ENCODE measurements at places on chromosomes 12 and 14.

- no peak for DNase-seq
Measured at GRCh38 chr12:111368291-111368787, 556 bp downstream of the PHETA1 start.

DNA sequence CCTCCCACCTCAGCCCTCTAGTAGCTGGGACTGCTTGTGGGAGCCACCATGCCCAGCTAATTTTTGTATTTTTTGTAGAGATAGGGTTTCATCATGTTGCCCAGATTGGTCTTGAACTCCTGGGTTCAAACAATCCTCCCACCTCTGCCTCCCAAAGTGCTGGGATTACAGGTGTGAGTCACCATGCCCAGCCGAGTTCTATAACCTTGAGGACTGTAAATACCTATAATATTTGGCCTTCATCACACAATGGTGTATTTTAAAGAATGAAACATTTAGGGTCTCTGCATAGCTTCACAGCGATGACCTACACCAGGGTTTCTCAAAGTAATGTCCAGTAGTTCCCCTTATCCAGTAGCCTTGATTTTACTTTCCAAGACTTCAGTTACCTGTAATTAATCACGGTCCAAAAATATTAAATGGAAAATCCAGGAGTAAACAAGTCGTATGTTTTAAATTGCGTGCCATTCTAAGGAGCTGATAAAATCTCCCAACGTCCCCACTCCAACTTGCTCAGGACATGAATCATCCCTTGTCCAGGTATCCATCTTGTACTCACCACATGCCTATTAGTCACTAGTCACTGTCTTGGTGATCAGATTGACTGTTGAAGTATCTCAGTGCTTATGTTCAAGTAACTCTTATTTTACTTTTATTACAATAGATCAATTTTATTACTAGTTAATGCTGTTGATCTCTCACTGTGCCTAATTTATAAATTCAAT, 368.2 kb downstream of the BTG1 start:
- DNase-seq, result no peak

GRCh38 chr14:75141967-75142366, 15.1 kb upstream of the NEK9 start:
- no peak for DNase-seq

GRCh38 chr12:42299392-42300308, 26.2 kb downstream of the ZCRB1 start:
- DNase-seq, result no peak

DNA sequence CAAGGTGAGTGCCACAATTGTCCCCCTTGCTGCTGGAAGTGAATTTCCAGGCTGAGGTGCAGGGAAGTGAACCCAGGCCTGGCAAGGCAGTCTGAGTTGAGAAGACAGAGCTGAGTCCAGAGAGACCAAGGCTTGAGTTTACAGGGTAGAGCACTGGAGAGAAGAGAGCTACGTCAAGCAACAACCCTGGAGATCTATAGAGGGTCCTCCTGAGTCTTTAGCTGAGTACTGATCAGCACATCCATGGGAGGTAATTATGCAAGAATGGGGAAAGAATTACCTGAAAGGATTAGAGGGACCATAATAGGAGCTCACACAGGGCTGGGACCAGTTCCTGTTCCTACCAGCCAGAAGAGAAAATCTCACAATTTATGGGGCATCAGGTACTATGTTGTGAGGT, 190.7 kb downstream of the NEDD1 start:
- DNase-seq, result no peak

DNA sequence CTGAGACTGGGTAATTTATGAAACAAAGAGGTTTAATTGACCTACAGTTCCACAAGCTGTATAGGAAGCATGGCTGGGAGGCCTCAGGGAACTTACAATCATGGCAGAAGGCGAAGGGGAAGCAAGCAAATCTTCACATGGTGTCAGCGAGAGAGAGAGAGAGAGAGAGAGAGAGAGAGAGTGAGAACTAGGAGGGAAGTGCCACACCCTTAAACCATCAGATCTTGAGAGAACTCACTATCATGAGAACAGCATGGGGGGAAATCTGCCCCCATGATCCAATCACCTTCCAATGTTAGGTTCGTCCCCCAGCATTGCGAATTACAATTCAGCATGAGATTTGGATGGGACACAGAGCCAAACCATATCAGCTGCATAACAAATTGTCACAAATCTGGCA, 96.7 kb downstream of the CHST11 start:
- DNase-seq, result no peak

GRCh38 chr12:75560167-75560566, 48.8 kb upstream of the KRR1 start:
- DNase-seq, result peak; percentile 53

GRCh38 chr14:31181271-31181670, 26.3 kb downstream of the HECTD1 start:
- DNase-seq, result no peak

- no peak for DNase-seq
Measured at GRCh38 chr12:61758661-61759060, 501.5 kb upstream of the USP15 start.

- no peak for DNase-seq
Measured at GRCh38 chr14:105863296-105864108, 337.1 kb downstream of the TMEM121 start.

GRCh38 chr12:102462386-102462785, 18.0 kb downstream of the IGF1 start:
- DNase-seq, result no peak

GRCh38 chr14:66918527-66918926, 270.7 kb upstream of the GARIN2 start:
- DNase-seq, result no peak

GRCh38 chr14:100709289-100710284, 17.1 kb upstream of the DLK1 start:
- no peak for DNase-seq

- DNase-seq, result no peak
Measured at GRCh38 chr14:22641846-22642245, 2.3 kb downstream of the OR6J1 start.

DNA sequence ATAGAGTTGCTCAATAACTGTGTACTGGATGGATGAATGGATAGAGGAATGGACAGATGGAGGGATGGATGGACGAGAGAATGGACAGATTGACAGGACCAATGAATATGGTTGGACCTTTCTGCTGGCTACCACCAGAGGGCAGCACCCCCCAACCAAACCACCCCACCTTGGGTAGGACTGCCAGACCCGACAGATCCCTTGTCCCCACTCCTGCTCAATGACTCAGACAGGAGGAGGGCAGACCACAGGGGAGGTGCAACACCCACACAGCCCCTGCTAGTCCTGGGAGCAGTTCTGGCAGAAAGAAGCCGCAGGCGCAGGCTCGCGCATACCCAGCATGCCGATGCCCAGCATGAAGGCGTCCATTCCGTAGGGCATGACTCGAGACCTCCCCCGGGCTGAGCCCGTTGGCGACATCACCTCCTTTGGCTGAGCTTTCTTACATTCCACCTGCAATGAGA, 12.4 kb downstream of the MSI1 start:
- DNase-seq, result peak; percentile 77

All from astrocyte of the cerebellum (primary cell).